Kidney glomerular epithelial cell (primary cell): ENCODE measurements at places on chromosomes 11 and 22.

- peak; percentile 93 for DNase-seq
Measured at GRCh38 chr11:65261591-65262380, at the start of gene POLA2. Gene POLA2, plus strand, starts transcription at chr11:65261962. Its CDS starts 331 bp downstream, at chr11:65262293.

GRCh38 chr11:12042215-12042676 is 33.8 kb upstream of the DKK3 start:
- DNase-seq, result peak; percentile 100

GRCh38 chr11:131195661-131196517 is 174.5 kb upstream of the NTM start:
- peak; percentile 16 for DNase-seq

DNA sequence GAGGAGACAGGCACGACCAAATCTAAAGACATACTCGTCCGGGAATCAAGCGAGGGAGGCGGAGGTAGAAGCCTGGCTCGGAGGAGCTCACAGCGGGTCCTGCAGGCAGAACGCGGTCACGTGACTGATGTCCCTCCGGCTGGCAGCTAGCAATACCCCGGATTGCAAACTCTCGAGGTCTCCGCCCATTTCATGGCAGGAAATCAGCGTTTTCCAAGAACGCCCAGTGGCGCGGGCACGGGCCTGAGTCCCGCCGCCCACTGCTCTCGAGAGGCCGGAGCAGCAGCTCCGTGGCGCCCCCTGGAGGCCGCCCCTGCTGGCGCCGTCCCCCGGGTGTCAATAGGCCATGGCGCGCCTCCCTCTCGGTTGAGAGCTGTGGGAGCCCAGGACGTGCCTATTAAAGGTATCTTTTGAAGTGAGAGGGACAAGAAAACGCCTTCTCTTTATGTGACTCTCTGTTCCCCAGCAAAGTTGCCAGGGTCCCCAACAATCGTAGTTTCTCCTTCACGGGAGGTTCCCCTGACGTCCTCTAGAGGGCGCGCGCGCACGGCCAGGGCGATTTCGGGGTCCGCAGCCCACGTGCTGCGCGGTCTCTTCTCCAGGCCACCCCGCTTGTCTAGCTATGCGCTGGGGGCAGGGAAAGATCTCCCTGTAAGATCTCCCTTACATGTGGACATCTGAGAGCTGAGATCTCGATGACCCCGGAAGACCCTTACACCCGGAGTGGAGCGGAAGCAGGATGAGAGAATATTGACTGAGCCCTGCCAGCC is 37.3 kb upstream of the RBFOX2 start:
- peak; percentile 71 for DNase-seq

- DNase-seq, result peak; percentile 66
Measured at GRCh38 chr11:112195951-112196351, 20.6 kb downstream of the BCO2 start.

DNA sequence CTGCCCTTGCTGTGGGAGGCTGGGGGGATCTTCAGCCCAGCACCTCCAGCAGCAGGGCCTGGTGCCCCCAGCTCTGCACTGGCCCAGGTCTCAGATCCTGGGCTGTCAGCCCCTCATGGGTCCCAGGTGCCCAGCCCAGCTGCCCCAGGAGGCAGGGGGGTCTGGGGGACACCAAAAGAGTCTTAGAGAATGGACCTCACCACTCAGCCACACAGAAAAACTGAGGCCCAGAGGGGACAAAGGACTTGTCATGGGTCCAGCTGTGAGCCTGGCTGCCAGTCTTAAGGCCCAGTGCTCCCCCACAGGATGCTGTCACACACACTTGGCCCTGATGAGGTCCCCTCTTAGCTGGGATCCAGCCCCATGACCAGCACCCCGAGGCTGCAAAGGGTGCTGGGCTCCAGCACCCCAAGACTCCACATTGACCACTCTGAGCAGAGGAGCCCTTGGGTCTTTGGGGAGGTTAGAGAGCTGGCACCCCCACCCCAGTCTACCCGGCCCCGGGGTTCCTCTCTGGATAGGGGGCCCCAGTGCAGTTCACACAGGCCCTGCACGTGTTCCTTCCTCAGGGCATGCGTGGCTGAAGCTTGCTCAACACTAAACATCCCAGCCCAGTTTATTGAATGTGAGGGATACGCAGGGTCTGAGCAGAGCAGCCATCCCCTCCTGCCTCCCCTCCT is 54.4 kb downstream of the IGLL5 start:
- DNase-seq, result no peak

DNA sequence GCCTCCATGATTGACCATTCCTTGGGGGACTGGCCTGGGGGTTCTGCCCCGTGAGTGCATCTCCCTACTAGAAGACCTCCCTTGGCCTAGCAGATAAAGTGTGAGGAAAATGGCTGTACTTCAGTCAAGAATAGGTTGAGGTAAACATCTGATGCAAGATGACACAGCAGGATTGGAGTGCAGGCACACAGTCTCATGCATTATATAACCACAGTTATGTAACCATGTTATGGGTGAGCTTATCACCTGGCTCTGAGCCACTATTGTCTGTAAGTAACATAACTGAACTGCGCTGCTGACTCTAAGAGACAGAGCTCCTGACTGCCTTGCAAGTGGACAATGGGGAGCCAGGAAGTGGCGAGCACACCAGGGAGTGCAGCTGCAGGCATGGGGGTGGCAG is 378.7 kb upstream of the ANO5 start:
- no peak for DNase-seq

- DNase-seq, result no peak
Measured at GRCh38 chr11:22903782-22904181, 43.5 kb upstream of the CCDC179 start.

DNA sequence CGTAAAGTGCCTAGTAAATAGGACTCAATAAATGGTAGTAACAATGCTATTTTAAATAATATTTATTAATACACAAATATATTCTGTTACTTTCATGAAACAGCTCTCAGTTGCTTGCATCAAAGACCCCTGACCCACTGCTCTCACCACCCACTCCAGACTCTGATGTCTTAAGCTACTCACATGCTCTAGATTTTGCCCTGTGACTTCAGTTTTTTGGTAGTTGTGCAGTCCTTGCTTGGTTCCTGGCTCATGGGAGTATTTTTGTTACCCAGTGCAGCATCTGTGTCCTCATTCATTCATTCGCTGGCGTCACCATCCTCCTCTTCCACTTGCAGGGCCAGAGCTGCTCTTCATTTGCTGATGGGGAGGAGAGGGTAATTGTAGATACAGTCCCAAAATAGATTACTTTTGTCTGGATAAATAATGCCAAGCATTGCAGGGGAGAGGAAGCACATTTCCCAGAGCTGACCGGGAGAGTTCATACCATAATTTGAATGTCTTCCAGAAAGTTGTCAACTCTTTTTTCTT is 12.7 kb downstream of the MRPL48 start:
- no peak for DNase-seq

GRCh38 chr11:1541474-1542204 is 30.4 kb downstream of the DUSP8 start:
- no peak for DNase-seq

DNA sequence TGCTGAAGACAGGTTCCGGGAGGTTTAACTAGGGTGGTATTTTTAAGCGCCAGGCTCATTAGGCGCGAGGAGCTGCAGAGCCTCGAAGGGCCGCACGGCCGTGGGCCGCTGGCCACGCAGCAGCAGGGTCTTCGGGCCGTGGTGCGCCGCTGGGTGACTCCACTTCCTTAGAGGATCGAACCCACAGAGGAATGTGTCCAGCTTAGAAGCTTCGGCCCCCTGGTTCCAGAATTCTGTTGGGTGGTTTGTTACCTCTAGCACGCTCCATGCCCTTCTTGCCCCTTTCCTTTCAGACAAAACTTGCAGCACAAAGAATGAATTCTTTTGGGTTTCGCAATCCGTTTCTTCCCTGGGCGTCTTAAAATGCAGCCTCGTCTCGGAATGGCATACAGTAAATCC is 773 bp upstream of the PATL1 start:
- no peak for DNase-seq

DNA sequence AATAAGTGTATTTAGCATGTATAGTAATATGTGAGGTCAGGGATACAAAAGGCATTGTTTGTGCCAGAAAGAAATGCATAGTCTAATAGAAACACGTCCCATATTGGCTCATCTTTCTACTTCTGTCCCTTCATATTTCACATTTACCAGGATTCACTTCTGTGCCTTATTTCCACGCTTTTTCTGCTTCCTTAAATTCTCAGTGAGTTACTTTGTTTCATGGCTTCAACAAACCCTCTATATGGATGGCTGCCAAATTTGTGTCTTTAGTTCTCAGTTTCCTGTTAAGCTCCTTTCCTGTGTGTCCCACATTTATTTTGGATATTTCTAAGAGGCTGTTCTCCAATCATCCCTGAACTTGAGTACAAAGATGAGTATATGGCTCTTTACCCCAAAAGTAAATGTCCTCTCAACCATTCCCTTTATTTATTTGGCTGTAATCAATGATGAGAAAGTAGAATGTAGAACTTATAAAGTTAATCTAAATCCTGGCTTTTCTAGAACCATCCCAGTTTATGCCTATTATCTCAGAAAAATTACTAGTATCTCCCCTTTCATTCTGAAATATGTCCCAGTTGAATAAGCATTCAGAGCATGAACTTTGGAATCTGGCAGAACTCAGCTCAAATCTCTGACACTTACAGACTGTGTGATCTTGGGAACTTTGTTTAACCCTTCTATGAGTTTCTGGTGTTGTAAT is 23.5 kb downstream of the OR8B12 start:
- DNase-seq, result no peak

GRCh38 chr11:86668929-86669328 is 3.5 kb downstream of the ME3 start:
- DNase-seq, result no peak

GRCh38 chr11:115042002-115042401 is 363.7 kb downstream of the NXPE2 start:
- DNase-seq, result no peak

DNA sequence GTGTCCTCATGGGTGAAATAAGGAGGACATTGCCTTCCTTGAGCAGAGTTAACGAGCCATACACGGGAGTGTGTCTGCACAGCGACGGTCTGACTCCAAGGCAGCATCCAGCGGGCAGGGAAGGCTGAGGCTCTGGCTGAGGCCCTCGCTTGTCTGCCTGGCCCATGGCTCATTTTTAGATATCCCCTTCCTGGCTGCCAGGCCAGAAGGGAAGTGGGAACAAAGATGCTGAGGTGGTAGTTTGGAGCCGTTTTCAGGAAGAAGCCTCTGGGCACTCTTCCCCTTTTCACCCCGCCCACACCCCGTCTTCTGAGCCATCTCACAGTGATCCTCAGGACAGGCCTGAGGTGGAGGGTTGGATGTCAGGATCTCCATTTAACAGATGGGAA is 3.0 kb upstream of the SLCO2B1 start:
- DNase-seq, result no peak

GRCh38 chr11:90241414-90241813 is 18.6 kb upstream of the CHORDC1 start:
- no peak for DNase-seq

DNA sequence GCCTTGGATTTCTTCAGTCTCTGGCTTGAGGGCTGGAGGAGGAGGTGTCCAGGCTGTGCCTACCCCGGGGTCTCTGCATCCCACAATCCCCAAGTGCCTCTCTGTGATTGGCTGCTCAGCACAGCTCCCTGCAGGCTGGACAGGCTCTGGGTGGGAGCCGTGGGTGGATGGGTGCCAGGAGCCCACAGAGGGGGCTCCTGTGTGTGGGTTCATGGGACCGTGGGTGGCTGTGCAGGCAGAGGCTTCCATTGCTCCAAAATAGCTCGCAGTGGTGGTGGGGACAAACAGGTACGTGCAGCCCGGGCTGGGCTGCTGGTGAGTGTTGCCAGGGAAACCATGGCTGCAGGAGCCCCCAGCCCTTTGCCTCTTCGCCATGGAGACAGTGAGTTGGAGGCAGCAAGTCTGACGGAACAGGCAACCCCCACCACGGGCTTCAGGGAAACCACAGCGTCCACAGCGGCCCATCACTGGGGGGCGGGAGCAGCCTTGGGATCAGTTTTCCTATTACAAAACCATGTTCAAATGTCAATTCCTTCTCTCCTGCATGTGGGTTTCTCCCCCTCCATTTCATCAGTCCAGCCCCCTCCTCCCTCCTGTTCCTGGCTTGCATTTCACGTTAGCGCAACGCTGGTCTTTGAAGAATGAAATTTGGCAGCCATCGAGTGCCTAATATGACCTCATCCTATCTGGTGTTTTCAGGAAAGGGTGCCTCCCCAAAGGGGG is 155.2 kb downstream of the TRIM29 start:
- DNase-seq, result no peak

GRCh38 chr11:9092853-9093778 is 1.7 kb upstream of the SCUBE2 start:
- no peak for DNase-seq

- DNase-seq, result no peak
Measured at GRCh38 chr22:24810043-24810749, 4.2 kb downstream of the SGSM1 start.
